ENCODE measurements at places on chromosomes 3 and 15.

DNA sequence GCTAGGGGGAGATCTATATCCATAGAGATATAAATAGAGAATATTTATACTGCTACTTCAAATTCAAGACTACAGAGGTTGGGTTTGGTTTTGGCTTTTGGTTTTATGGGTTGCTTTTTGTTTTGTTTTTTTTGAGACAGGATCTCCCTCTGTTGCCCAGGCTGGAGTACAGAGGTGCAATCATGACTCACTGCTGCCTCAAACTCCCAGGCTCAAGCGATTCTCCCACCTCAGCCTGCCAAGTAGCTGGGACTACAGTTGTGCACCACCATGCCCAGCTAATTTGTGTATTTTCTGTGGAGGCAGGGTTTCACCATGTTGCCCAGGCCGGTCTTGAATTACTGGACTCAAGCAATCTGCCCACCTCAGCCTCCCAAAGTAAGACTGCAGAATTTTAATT lies 3.9 kb upstream of the UBL7 start:
- DNase-seq, result no peak

DNA sequence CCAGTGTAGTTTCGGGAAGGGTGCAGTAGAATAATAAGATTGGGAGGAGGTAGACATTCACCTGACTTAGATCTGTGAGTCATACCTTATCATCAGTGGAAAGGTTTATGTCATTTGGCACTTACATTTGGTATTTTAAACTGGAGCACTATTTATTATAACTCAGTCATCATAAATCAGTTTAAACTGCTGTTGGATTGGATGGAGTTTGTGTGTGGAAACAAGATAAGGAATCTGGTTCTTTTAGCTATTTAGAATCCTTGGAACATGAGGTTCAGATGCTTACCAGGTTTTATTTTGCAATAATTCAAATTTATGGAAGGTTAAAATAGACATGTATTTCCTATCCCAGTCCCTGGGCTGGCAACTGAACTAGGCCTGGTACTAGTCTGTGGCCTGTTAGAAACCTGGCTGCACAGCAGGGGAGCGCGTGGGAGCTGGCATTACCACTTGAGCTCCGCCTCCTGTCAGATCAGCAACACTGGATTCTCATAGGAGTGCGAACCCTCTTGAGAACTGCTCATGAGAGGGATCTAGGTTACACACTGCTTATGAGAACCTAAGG lies 34.5 kb downstream of the ZFAND6 start:
- no peak for DNase-seq

- DNase-seq, result no peak
These were observed 48.8 kb downstream of the ABHD2 start for GRCh38 chr15:89136818-89137772.

- DNase-seq, result no peak
These were observed 92.6 kb upstream of the ZBTB20 start for GRCh38 chr3:115239717-115240116.

DNA sequence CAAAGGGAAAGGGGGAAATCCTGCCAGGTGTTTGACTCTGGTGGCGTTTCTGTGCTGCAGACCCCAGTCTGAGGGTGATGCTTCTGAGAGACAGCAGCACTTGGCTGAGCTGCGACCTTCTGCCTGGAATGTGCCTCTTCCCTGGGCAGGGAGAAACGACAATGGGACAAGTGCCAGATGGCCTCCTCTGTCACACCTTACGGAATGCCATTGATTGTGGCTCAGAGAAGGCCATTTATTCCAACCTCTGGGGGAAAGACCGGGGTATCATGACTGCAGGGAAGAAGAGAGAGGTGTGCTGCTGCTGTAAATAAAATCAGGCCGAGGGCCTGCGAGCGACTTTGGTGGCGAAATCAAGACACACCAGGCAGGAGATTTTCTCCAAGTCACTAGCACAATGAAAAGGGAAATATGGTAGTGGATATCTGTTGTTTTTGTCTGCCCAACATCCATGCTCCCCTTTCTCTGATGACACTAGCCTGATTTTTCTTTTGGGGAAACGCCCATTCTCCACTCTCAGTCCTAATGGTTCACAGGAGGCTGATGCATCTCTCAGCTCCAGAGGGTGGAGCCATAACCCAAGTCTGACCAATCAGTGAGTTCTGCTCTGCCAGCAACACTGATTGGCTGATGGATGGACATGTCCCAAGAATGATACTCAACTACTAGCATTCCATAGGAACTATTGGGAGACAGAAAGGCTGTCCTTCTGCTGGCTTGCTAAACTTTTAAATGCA lies 336.1 kb downstream of the FOXP1 start:
- no peak for DNase-seq

- DNase-seq, result peak; percentile 61
These were observed 101.1 kb upstream of the ICE2 start for GRCh38 chr15:60580073-60580472.

DNA sequence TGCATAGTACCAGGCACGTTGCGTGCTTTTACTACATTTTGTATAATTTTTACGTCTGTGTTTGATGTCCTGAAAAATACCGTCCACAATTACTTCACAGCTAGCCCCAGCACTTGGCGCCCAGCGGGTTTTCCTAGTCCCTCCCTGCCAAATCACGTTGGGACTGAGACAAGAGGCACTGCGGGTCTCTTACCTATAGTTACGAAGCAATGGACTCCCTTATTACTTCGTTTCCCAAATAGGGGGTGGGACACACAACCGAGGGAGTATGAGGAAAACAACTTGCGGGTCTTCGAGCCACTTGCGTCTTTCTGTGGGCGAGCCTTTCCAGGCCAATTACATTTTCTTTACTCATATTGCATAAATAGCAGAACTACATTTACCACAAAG lies 620 bp upstream of the CMSS1 start:
- DNase-seq, result no peak

- DNase-seq, result no peak
These were observed 552.2 kb upstream of the SUCLG2 start for GRCh38 chr3:68206524-68207117.

DNA sequence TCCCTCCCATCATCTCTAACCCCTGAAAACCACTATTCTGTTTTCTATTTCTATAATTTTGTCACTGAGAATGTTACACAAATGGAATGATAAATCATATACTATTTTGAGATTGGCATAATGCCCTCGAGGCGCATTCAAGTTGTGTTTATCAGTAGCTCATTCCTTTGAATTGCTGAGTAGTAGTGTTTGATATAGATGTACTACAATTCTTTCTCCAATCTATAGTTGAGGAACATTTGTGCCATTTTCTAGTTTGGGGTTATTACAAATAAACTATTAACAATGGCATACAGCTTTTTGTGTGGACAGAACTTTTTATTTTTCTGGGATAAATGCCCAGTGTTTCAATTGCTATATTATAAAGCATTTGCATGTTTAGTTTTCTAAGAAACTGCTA lies 86.0 kb downstream of the CCR1 start:
- no peak for DNase-seq

DNA sequence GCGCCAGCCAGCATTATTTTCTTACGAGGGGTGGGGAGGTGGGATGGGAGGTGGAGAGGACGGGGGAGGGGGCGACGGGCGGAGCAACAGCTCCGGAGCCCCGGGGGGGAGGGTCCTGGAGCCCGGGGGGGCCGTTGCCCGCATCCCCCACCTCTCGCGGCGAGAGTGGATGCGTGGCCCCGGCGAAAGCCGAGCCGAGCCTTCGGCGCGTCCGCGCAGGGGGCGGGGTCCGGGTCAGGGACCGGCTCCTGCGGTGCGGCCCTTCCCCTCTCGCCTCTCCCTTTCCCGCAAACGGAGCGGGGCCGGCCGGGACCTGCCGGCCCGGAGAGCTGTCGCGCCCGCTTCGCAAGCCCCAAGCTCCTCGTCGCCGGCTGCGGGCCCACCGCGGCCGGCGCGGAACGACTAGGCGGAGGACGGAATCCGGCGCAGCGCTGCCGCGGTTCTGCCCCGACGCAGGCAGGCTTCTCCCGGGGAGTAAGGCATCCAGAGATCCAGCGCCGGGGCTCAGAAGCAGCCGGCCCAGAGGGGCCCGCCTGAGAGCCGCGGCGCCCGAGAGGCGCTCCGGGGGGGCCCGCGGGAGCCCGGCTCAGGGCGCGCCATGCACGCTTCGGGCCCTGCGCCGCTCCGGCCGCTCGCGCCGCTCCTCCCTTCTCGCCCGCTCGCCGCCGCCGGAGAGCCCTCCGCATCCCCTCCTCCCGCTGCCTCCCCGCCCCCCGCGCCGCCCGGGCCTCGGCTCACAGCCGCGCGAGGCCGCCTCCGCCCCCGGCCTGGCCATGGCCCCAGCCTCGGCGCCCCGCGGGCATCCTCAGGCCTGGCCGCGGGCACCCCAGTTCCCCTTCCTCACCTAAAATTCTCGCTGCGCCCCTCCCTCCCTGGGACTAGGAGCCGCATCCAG lies 459 bp upstream of the ADCY5 start:
- DNase-seq, result no peak

- no peak for DNase-seq
These were observed 35.0 kb upstream of the CFAP161 start for GRCh38 chr15:81098861-81099651.

DNA sequence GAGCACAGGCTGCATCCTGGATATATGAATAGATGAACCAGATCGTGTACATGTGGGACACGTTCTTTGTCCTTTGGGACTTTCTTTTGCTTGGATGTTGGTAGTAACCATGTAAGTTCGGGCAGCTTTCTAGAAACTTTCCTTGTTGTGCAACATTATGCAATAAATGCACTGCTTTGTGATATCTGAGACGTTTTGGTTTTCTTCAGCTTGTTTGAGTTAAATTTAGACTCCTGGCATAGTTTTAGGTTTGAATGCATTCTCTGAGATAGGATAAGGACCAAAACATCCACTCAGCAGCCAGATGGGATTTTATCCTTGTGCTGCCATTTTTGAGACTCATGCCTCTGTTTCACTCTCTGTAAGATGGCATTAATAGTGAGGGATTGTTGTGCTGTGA lies 158.9 kb downstream of the IGF1R start:
- DNase-seq, result no peak

DNA sequence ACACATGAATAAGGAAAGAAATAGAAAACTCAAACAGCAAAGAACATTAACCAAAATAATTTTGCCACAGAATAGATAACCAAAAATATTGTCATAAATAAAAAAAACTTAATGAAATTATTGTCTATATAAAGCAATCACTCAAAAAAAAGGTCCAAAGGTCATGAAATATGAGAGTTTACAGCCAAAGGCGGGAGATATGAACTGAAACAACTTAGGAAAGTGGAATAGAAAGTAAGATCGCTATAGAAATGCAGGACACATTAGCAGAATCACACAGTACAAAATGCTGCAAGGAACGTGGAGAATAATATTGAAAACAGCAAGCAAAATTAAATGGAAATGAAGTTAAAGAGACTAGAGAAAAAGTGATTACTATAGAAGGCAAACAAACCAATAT lies 375.0 kb upstream of the ARHGEF26 start:
- no peak for DNase-seq

DNA sequence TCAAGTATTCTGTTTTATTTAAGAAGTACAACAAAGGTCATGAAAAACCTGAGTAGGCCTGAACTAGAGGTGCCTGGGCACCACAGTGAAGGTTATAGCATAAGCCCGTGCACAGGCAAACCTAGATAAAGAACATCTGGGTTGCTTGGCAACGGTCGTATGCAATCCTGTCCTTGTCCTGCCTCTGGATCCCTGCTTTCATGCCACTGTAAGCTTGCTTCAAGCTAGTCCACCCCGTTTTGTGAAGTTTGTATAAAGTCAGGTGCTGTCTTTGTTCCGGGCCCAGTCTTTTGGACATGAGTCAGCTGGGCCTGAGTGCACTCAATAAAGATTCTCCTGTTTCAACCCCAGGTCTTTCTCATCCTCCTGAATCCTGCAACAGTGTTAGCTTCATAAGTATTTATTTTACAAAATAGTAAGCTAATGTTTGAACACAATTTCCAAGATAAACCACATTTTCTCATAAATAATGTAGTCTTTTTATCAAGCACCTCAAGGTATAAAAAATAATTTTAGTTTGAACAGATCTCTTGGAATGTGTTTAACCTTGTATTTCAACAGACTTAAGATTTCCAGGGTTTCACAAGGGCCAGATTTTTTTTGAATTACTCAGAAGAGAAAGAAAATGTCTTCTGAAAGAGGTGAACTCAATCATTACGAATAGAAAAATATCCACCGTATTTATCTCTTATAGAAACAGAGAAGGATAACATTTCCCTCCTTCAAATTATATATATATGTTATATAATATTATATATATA lies 14.3 kb upstream of the SLC9C1 start:
- DNase-seq, result no peak

DNA sequence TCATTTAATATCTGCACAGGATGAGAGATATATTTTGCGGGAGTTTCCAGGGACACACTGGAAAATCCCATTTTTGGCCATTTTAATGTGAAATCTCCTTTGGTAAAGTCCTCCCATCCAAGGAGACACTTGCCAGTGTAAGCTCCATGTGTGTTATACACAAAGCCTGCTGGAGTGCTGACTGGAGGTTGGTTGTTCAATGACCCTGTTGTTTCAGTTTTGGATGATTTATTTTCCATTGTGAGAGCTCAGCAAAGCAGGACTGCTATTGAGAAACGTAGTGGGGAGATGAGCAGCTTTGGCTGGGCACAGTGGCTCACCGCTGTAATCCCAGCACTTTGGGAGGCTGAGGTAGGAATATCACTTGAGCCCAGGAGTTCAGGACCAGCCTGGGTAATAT lies 127.7 kb downstream of the NUP210 start:
- no peak for DNase-seq

DNA sequence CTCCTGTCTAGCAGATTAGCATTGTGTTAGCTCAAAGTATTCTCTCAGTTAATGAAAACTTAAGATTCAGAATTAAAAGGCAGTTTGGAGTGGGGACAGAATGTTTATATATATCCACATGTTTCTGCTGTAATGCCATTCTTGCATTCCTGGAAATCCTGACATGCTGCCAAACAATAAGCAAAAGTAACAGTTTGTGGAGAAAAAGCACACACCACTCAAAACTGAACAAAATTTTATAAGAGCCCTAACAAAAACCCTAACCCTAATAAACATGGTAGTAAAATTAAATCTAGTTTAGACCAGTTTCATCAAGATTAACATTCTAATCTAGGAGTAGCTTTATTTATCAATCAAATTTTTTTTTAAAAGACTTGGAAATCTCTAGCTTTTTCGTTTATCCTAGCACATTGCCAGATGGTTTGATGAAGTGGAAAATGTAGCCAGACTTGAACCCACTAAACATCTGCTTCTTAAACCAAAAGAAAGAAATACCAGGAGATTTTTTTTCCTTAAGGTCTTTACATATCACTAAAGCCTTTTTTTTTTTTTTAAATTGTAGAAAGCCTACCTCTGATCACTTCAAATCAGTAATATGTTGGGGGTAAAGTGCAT lies 3.7 kb downstream of the TCAIM start:
- no peak for DNase-seq

DNA sequence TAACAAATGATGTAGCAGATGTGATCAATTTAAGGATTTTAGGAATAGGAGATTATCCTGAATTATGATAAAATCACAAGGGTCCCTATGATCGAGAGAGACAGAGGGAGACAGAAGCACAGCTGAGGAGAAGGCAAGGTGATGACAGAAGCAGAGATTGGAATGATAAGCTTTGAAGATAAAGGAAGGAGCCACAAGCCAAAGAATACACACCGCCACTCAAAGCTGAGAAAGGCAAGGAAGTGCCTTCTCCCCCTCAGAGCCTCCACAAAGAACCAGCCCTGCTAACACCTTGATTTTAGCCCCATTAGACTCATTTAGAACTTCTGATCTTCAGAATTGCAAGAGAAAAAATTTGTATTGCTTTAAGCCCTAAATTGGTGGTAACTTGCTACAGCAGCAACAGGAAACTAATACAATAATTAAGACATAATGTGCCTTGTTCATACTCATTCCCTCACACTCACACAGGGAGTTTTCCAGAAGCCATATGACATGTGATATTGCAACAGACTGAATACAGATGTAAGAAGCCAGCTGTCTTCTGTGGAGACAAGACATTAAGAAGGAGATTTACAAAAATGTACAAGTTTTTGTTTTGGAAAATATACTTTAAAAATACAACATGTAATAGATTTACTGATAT lies 38.2 kb downstream of the TRANK1 start:
- peak; percentile 36 for DNase-seq

Measured in CD4-positive, alpha-beta T cell treated with Interleukin-4 for 4 hours (primary cell).